ENCODE measurements at places on chromosomes 16 and 17.

- no peak for DNase-seq
Observed at GRCh38 chr16:69501956-69502745, 63.6 kb upstream of the NFAT5 start.

DNA sequence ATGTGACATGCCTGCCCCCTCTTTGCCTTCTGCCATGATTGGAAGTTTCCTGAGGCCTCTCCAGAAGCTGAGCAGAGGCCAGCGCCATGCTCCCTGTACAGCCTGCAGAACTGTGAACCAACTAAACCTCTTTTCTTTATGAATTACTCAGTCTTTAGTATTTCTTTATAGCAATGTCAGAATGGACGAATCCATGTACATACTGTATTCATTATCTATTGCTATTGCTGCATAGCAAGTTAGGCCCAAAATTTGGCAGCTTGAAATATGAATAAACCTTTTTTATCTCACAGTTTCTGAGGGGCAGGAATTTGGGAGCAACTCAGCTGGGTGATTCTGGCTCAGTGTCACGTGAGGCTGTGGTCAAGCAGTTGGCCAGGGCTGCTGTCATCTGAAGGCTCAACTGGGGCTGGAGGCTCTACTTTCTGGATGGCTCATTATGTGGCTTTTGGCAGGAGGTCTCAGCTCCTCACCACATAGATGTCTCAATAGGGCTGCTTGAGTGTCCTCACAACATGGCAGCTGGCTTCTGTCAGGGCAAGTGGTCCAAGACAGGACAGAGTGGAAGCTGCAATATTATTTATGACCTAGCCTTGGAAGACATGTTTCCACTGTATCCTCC, 40.0 kb downstream of the SOCS1 start:
- no peak for DNase-seq

- DNase-seq = no peak
Observed at GRCh38 chr17:3768769-3769168, 32.2 kb downstream of the ITGAE start.

DNA sequence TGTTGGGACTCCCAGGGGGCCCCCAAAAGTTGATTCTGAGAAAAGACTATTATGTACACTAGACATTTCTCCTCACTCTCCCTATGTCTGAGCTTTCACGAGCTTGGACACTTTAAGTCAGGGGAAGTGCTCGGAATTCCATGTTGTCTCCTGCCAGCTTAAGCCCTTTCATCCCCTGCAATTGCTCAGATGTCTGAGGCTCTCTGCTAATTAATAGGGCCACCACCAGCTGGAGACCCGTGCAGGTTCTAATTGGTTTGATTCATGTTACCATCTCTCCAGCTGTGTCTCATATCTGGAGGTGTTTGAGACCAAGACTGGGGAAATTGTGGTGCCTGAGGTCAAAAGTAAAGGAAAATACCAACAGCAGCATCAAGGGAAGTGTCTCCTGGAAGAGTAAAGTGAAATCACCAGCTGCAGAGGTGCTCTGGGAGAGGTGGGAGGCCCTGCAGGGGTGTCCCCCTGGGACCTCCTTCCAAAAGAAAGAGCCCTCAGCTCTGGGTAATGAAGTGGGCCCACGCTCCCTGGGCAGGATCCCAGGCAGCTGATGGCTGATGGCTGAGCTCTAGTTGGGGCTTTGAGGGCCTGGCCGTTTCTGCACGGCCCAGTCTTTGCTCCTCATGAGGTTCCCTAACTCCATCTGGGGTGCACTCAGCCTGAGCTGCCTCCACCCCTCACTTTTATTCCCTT, 5.8 kb upstream of the UTS2R start:
- no peak for DNase-seq

GRCh38 chr16:79074541-79074940, 526.0 kb downstream of the MAF start:
- DNase-seq = no peak

DNA sequence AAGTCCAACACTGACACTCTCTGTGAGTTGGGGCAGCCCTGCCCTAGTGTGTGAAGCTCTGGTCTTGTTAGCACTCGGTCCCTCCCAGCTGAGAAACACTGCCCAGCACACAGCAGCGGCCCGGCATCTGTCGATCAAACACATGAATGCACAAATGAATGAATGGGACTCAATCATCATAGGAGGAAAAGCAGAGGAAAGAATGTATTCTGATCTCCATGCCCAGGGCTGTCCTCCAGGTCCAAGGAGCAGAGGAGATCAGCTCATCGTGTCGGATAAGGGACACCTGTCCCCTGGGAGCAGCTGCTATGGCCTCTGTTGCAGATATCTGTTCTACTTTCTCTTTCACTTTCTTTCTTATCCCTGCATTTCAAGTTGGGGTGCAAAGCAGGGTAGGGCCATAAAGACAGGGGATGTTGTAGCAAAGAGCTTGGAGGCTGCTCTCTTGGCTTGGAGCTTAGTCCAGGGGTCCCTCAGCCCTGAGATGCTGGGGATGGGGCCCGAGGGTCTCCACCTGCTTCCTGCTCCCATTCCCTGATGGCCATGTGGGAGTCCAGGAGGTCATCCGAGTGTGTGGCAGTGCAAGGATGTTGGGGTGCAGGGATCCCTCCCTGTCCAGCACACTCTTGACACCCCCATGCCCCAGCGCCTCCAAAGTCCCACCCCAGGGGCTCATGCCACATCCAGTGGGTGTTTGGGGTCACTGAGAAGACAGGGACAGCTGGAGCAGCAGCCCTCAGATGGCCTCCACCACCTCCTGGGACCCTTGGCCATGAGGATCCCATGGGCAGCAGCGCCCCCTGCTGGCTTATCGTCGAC, 88.2 kb downstream of the IRF8 start:
- peak; percentile 37 for DNase-seq

DNA sequence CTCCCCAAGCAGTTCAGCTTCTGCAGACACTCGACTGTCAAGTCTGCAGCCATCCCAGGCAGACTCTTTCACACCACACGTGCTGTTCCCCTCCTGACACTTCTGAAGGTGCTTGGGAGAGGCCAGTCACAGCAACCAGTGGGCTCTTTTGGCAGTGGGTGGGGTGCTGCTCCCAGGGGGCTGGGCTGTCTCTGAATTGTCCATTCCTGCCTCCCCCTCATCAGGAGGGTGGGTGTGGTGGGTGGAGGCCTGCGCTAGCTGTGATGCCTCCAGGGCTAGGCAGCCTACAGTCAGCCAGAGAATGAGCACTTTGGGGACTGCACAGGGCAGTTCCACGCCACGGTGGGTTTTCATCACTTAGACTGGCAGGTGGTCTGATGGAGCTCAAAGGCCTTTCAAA, 10.3 kb downstream of the STARD3 start:
- no peak for DNase-seq

GRCh38 chr17:29278692-29279091, 15.3 kb downstream of the NUFIP2 start:
- no peak for DNase-seq

- DNase-seq = peak; percentile 2
Observed at GRCh38 chr16:27315333-27316037, 1.7 kb downstream of the IL4R start.

DNA sequence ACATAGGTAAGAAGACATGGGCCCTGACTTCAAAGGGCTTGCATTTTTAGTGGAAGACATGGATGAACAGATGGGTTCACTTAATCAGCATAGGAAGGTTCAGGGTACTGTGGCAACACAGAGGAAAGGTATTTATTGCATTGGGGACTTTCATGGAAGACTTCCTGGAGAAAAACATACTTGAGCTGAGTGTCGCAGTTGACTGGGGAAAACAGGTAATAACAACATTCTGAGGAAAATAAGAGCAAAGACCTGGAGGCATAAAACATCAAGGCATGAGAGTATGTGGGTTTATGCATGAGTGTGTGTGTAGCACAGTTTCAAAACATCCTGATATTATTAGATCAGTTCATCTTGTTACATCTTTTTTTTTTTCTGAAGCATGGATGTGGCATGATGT, 82.7 kb downstream of the MAP2K6 start:
- DNase-seq = no peak

DNA sequence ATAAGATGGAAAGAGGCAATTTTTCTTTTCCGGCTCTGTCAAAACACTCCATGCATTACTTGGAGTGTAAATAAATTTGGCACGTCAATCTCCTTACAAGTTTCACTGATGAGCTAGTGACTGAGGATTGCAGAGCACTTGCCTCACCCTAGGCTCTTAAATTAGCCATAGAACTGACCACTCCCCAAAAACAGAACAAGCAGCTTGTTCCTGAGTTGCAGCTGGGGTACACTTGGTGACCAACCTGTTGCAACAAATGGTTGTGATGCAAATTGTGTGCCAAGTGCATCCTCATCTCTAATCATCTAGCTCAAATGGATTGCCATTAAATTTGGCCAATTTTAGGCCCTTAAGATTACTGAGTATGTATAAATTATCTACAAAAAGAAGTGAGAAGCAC, 67.0 kb downstream of the CACNG1 start:
- DNase-seq = no peak

- DNase-seq = no peak
Observed at GRCh38 chr17:64779376-64780095, 117.4 kb upstream of the SMURF2 start.

- DNase-seq = no peak
Observed at GRCh38 chr16:10600782-10601443, 20.5 kb upstream of the EMP2 start.

DNA sequence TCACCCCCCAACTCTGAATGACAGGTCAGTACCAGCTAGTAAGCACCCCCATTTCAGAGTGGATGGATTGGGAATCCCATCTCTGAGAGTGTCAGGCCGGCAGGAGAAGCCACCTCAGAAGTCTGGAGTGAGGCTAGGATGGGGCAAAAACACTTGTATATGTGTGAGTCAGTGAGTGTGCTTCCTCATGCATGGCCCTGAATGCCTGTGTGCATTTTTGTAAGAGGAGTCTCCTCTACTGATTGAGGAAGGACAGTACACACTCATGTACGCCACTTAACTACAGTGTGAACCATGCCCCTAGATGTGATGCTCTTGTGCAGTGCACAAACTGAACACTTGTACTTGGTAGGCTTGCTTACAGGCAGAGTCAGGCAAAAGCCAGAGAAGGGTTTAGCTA, 22.3 kb upstream of the NAGS start:
- DNase-seq = no peak

GRCh38 chr17:61157246-61157886, 242.3 kb upstream of the TBX2 start:
- no peak for DNase-seq

- DNase-seq = no peak
Observed at GRCh38 chr17:82087961-82088837, 9.8 kb downstream of the FASN start.

GRCh38 chr16:13938480-13938879, 18.5 kb downstream of the ERCC4 start:
- no peak for DNase-seq

DNA sequence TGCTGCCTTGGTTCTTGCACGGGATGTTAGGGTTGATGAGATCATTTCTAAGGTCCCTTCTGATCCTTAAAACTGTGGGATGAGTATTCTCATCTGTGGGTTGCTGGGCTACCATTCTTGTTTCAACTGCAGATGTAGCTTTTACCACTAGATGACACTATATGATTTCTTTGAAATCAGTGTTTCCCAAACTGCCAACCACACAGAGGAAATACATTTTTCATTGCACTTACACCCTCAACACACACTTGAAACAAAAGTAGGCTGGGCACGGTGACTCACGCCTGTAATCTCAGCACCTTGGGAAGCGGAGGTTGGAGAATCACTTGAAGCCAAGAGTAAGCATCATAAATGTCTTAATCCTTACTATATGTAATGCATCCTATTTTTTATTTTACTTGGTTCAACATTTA, 15.3 kb downstream of the LCMT1 start:
- no peak for DNase-seq

GRCh38 chr17:31788571-31788946, 70.5 kb downstream of the COPRS start:
- no peak for DNase-seq

GRCh38 chr17:50537721-50538548, 5.4 kb downstream of the EPN3 start:
- no peak for DNase-seq

DNA sequence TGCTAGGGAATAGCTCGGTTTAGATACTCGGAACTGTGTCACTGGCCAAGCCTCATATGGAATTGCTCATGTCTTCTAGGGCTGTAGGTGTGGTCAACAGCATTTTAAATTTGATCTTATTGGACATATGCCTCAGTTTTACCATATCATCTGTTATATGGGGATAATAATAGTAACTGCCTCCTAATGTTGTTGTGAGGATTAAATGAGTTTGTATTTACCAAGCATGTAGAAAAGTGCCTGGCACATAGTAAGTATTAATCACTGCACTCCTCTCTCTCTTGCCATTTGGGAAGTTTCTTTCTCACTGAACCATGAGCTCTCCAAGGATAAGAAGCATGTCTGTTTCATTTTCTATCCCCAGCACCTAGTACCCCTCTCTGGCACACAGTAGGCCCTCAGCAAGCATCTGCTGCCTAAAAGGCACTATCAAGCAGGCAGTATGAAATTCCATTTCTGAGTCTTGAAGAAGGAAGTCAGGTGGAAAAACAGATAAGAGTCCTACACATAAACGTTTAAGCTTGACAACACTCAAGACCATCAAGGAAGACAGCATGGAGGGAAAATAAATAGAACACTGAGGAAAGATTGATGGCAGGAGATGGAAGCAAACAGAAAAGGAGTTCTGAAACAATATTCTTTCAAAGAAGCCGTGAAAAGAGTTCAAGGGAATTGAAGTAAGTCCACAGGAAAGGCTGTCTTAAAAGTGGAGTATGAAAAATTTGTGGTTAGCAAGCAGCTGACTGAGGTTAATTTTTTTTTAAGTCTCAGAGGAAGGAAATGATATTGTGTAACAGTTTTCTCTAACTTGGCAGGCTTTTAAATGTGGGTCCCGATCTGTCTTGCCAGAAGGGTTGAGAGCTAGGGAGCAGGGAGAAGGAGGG, 2.2 kb upstream of the ATP6V0A1 start:
- no peak for DNase-seq

GRCh38 chr17:46772475-46773220, 45.8 kb downstream of the WNT3 start:
- DNase-seq = no peak

DNA sequence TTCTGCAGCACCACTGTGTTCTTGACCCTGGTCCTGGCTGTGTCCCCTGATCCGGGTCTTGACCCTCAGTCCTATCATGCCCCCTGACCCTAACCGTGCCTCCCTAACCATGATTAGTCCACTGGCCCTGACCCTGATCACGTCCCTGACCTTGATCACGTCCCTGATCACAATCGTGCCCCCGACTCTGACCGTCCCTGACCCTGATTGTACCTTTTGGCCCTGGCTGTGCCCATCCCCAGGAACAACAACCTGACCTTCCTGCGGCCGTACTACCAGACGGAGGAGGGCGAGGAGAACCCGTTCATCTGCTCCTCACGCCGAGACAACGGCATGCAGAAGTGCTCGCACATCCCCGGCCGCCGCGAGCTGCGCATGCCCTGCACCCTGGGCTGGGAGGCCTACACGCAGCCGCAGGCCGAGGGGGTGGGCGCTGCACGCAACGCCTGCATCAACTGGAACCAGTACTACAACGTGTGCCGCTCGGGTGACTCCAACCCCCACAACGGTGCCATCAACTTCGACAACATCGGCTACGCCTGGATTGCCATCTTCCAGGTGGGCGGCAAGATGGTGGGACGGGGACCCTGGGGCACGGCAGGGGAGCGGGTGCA, 24.9 kb downstream of the TPSG1 start:
- no peak for DNase-seq

- DNase-seq = no peak
Observed at GRCh38 chr16:80480664-80481063, 60.1 kb upstream of the DYNLRB2 start.
